ENCODE measurements at places on chromosomes 12 and 14. TPM values are rescaled to one million over a fixed set of nuclear protein-coding genes. Genes with fewer than 3 reads are reported as not detected.

The BDKRB2 gene
- total RNA-seq: 7.8 TPM

The NCOR2 gene
- 111 TPM for total RNA-seq

The ANO6 gene
- total RNA-seq: 83.1 TPM

The JDP2 gene
- total RNA-seq: 29.1 TPM

The TOMM20L gene
- not detected for total RNA-seq
